ENCODE measurements at places on chromosomes 12 and 14.

- DNase-seq, result no peak
Observed at GRCh38 chr12:25957793-25958427, 572 bp upstream of the RASSF8 start.

- DNase-seq, result no peak
Observed at GRCh38 chr14:58709949-58710348, 72.2 kb downstream of the DACT1 start.

GRCh38 chr14:68263563-68264259 is 444.1 kb downstream of the RAD51B start:
- no peak for DNase-seq

GRCh38 chr12:80199931-80200330 is 100.6 kb downstream of the OTOGL start:
- DNase-seq, result no peak

DNA sequence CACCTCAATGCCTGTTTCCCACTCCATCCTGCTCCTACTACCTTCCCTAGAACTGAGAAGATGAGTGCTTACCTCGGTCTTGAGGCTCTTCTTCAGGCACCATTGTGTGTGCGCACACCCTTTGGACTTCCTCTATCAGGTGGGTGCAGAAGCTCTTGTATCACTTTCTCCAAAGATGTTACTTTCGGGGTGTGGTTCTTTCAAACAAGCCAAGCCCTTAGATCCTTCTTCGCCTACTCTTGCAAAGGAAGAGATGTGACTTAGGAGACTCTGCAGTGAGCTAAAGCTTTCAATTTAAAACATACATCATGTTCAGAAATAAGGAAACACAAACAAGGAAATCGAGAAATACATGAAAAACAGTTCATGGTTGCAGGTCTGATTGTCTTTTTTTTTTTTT is at the start of gene CLEC4C:
Gene CLEC4C, minus strand, starts transcription at position 130 of the 400 bp plus-strand sequence. Its CDS starts 27 bp downstream, at position 103.
- no peak for DNase-seq

DNA sequence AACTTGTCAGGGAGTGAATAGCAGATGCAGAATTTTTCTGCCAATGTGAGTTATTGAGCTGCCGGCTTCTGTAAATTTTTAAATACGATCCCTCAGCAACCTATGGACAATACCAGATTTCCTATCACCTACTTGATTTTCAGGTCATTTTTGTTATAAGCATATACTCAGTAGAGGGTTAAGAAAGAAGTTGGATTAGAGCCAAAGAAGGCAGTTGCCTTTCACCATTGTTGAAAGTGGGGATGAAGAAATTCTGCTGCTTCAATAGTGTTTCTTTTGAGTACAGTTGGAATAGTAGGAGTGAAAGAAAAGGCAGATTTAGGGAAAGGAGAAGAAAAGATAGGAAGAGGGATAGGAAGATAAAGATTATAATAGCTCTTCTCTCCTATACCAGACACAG is 197.1 kb downstream of the ATP23 start:
- no peak for DNase-seq

DNA sequence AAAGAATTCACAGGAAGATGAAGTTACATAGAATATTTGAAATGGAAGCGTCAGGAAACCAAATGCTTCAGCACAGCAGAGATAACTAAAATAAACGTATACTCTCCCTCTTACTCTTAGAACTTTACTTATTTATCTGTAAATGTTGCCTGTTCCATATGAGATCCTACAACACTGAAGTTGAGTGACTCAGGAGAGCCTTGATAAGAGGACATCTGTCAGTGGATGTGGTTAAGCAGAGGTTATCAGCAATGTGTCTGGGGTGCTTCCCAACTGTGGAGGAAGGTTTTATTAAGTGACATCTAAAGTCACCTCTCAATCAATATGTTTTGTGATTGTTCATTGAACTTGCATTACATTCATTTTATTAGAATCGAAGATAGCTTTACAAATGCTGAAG is 81.9 kb downstream of the NEDD1 start:
- no peak for DNase-seq

DNA sequence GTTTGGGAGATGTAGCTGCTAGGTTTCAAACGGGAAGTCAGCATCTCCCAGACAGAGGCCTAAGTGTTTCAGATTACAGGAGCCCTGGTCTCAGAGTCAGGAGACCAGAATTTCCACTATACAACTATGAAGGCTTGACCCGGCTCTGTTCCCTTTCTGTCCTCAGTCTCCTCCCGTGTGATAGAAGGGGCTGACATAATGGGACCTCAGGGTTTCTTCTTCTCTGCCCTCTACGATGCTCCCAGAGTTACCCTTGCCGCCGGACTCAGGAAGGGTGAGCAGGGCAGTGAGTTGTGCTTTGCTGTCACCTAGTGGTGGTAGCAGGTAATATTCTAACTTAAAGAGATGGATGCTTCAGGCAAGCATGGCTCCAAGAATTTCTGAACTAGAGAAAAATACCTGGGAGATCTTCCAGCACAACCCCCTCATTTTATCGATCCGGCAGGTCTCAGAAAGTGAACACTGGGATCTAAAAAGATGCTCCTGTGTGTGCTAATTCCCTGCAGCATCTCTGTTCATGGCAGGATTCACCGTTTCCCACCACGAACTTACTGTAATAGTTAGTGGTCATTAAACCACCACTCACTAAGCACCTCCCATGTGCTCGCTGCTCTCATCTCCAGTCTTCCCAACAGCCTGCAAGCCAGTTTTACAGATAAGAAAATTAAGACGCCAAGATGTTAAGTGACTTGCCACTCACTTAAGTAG is 84.4 kb downstream of the VWF start:
- peak; percentile 60 for DNase-seq

GRCh38 chr12:63307849-63308248 is 156.8 kb upstream of the AVPR1A start:
- no peak for DNase-seq

DNA sequence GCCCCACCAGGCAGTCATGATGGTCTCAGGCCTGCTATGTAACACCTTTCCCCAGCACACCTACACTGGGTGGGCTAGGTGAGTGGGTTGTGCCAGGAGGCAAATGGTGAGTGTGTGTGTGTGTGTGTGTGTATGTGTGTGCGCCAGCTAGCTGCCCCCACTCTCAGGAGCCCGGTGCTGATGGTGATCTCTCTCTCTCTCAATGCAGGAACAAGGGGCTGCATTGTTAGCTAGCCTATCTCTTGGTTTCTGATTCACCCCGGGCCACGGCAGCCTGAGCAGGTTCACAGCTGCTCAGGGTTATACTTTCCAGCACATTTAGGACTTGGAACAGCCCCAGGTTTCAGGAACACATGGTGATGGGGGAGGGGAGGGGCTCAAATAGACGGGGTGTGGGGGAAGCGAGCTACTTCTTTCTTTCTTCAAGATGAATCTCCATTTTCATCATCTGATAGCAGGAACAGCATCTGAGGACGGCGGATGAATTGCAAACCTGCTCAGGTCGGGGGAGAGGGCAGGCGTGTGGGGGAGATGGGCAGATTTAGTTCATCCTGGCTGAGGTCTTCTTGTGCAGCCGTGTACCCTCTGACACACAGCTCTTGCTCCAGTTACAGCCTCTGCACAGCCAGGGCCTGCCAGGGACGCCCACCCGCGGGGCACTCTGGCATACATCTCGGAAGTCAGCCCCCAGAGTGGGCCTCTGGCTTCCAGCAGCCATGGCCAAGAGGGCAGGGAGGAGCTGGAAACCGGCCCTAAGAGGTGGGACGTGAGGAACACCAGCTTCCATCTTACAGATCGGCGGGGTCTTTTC is 137.6 kb downstream of the ZFP36L1 start:
- no peak for DNase-seq

DNA sequence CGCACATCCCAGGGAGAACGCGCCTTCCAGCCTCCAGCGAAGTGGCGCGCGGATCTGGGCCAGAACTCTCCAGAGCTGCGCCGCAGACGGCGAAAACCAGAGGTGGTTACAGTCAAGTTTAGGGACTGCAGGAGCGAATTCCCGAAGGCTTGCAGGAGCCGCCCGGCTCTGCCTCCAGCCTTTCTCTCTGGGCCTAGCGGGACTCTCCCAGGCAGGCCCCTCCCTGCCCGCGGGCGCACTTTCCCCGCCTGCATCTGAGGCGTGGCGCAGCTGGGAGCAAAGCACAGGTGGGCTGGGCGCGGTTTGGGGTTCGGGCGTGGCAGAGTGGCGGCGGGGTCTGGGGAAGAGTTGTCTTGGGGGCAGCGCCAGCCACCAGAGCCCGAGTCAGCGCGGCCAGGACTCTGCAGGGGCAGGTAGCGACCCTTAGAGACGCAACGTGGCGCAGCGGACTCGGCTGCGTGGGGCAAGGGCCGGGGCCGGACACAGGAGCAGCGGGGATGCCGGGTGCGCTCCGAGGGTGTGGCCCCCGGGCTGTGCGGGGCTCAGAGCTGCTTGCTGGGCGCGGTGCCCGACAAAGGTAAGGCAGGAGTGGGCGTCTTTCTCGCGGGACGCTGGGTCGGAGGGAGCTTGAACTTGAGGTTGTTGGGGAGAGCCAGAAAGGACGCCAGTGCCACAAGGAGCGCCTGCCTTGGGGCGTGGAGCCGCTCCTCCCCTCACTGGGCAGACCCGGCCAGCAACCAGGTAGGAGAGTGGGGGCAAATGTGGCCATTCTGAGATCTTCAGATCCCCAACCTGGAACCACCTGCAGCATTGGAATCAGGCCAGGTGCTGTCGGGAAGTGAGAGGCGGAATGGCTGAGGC is 1126.0 kb downstream of the AACS start:
- DNase-seq, result no peak

- peak; percentile 59 for DNase-seq
Observed at GRCh38 chr12:113070117-113070906, 13.8 kb downstream of the DTX1 start.

DNA sequence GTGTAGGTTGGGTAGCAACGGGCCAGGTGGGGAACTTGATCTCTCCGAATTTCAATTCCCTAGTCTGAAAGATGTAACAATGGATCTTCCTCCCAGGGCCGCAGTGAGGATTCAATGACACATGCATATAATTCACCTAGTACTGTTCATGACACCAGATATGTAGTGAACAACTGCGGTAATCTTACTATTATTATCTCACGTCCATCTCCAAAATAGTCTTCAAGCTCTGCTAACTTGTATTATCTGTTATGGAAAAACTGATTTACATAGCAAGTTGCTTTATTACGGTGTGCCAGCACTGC is 26.4 kb downstream of the MOK start:
- no peak for DNase-seq

DNA sequence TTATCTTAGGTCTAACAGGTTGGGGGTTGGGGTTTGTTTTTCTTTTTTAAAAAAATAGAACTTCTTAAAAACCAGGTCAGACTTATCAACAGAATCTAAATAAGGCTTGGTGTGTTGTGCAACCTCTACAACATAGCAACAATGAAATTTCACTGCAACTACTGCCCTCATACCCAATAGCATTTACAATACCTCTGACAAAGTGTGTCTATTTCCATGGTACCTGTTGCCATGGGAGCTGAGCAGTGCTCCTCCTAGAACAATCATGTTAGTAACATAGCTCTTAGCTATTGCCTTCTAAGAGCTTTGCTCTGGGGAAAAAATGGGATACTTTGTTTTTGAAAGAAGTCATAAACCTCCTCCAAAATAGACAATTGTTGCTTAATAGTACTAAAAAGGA is 103.3 kb upstream of the CCDC175 start:
- DNase-seq, result no peak

DNA sequence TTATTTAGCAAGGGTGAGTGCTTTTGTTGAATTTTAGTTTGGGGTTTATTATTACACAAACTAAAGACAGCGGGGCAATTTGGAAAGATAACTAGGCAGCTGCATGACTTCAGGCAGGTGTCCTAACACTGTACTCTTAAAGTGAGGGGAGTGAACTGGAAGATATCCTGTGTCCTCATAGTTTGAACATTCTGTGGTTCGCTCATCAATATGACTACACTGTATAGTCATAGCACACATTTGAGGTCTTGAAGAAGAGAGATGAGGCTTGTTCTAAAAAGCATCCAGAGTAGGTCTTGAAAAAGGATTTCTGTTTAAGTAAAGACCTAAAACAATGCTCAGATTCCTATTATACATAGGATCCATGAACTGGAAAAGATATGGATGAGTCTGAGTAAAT is 1.7 kb upstream of the MAP3K9 start:
- no peak for DNase-seq

- no peak for DNase-seq
Observed at GRCh38 chr12:25326326-25326725, 75.6 kb upstream of the KRAS start.

GRCh38 chr14:78278464-78279250 is 108.5 kb downstream of the NRXN3 start:
- DNase-seq, result no peak

DNA sequence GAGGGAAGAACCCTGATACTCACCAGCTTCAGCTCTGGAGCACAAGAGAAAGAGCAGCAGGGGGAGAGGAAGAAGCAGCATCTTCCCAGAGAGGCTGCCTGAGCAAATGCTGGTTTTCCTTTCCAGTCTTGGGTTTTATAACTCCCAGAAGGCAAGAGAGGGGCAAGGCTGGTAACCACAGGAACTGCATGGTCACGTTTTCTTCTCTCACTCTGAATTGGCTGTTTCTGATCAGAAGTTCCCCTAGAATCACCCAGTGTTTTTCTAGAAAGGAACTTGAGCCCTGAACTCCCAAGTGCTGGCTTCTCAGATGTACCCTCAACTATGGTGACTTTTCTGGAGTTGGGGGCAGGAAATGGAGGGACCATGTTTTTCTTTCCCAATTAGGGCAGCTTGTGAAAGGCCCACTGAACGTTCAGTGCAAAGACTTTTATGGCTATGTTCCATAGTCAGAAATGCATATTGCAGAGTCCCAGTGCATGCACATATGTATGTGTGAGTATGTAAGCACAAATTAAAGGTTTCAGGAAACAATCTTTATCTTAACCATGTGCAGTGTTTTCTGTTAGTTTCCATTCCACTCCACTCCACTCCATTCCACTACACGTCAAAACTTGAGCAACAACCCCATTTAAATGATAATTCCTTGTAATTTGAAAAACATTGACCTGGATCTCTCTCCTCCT is at the start of gene CMA1:
Gene CMA1, minus strand, starts transcription at position 111 of the 686 bp plus-strand sequence. Its CDS starts 30 bp downstream, at position 81.
- no peak for DNase-seq

DNA sequence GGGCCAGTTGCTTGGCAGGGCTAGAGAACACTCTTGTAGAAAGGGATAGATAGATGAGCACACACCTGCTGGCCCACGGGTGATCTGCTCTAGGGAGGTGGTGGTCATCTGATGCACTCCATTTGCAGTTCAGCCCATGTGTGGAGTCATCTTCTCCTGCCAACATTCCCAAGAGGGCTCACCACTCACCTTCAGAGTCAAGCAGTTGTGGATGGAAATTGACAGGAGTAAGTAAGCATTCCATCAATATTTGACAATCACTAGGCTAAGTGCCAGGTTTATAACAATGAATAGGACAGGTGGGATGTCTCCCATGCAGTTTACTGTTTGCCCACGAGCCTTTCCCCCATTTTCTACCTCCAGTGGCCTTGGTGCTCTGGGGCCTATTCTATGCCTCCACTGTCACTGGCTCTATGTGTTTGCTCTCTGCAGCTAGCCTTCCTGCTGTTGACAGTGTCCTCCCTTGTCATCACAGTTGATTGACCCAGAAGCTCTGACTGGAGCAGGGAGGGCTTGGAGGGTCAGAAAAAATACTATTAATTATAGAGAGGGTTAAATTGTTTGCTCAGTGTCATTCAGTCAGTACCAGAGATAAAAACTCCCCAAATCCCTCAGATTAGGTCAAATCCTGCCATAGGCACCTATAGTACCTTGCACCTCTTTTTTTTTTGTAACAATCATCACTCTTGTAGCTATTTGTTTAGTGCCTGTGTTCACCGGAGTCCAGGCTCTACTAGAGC is 134.6 kb upstream of the PZP start:
- no peak for DNase-seq

All from CD4-positive, alpha-beta T cell treated with Interleukin-10 for 1 hour (primary cell).